HS-5 (cell line): ENCODE measurements at places on chromosomes 7 and 10.

DNA sequence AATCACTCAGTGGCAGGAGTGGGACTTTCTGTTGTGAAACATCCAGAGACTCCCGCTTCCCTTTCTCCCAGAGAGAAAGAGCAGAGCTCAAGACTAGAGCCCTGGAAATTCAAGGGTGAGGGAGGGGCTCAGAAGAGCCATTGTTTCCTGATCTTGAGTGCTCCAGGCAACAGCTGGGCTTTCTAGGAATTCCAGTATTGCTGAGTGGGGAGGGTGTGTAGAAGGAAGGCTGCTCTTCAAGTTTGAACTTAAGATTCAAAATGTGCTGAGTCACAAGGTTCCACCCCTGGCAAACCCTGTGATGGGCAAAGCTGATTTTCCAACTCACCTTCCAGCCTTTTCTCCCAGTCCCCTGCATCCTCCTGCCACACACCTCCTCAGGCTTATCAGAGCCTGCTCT is 42.3 kb upstream of the MSRB2 start:
- DNase-seq, result no peak

DNA sequence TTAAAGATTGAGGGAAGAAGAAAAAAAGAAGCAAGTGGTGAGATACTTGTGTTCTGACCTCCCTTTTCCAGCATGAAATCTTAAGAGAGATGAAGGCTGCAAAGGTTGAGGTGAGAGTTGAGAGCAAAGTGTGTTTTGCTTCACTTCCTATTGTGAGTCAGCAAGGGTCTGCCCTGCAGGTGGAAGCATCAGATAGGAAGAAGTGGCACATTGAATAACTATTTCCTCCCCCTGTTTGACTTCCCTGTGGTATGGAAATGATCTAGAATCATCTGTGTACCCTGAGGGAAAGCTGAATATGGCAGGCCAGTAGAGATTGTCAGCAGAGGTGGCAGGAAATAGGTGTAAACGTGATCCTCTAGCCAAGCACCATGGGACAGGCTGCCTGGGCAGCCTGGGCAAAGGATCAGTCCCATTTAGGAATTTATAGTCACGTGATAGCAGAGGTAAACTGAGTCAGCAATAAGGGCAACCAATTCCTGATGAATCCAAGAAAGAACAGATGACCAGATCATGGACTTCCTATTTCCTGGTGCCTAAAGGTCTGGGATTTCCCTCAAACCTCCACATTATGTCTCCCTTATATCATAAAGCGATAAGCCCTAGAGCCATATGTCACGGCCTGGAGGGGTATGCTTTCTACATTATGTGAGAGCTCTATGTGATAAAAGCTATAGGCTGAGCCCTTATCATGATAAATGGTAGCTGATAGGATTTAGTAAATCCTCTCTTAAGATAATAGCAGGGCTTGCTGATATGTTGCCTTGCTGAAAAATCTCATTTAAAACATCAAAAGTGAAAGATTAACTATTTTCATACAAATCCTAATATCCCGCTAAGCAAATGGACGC is 287.0 kb downstream of the MDFIC start:
- DNase-seq, result no peak

- no peak for DNase-seq
These were observed 2.4 kb upstream of the ST7 start for GRCh38 chr7:116950889-116951351.

- no peak for DNase-seq
These were observed 76.3 kb downstream of the COL13A1 start for GRCh38 chr10:69878038-69878437.

GRCh38 chr10:84095811-84096497 is 43.4 kb upstream of the GHITM start:
- DNase-seq, result peak; percentile 30

DNA sequence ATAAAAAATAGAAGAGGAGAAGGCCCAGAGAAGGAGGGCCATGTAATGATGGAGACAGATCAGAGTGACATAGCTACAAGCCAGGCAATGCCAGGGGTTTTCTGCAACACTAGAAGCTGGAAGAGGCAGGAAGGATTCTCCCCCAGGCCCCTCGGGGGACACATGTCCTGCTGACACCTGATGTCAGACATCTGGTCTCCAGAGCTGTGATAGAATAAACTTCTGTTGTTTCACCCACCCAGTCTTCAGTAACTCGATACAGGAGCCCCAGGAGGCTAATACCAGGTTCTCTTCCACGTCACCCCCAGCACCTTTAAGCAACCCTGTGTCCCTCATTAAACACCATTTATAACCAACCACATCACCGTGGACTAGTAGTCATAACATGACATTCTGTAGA is 94.9 kb downstream of the TMEM130 start:
- no peak for DNase-seq

DNA sequence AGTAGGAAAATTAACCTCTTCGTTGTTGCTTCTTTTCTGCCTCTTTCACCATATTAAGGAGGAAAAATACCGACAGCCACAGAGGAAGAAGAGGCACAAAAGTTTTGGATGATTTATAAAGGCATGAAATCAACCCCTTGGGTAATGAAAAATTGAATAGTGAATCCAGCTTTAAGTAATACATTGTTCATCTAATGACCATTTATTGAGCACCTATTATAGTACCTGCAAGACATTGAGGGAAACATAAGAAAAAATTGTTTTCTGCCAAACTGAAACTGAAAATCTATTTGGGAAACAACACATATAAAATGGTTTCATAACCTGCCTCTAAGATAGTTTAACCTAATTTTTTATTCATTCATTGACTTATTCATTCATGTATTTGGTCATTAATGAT is 8.2 kb downstream of the ECHDC3 start:
- DNase-seq, result no peak

DNA sequence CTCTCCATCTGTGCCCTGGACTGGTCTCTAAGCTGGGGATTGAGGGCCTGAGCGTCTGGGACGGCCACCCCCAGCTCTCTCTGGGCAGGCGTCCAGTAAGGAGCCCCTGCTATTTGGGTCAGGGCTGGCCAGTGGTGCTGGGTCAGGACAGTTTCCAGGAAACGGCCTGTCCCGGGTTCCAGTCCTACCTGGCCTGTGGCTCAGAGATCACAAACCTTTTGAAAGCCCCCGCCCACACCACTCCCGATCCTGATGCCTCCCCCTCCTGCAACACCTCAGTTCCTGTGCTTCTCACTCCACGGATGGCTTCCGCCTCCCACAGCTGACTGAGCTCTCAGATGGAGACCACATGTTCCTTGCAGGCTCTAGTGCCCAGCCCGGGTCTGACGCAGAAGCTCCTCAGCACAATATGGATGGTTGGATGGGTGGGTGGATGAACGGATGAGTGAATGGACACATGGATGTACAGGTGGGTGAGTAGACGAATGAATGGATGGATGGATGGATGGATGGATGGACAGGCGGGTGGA is 91.7 kb upstream of the PDGFA start:
- no peak for DNase-seq

- no peak for DNase-seq
These were observed 117.5 kb downstream of the AHR start for GRCh38 chr7:17415955-17416354.

DNA sequence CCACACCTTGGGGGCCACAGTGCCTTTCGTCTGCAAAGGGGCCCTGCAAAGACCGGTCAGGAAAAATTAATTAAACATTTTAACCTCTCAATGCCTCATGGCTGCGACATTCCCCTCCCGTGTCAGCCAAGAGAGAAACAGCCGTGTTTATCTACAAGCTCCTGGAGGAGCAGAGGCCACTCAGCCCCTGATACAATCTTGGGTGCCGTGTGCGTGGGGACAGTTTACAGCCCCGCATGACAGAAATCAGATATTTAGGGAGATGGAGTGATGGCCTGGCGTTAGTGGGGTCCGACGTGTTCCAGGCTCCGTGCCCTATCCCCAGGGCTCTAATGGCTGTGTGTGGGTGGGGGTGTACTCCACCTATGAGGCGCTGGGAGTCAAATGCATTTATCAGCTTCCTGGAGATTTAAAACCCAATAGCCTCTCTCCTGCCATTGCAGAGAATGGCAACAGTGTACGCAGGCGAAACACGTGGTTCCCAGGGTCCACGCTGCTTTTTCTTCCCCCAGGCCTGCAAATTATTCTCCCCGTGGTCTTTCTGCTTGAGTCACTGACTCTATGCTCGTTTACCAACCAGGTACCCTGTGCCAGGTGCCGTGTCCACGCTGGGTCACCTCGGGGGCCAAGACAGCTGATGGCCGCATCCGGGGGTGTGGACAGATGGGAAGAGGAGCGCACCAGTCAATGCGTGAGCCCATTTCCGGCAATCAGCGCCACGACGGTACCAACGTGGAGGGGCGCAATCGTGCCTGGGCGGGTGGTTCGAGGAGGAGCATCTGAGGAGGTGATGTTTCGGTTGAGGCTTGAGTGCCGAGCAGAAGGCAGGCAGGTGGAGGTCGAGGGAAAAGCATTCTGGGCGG is 26.6 kb upstream of the PSMG3 start:
- DNase-seq, result no peak

DNA sequence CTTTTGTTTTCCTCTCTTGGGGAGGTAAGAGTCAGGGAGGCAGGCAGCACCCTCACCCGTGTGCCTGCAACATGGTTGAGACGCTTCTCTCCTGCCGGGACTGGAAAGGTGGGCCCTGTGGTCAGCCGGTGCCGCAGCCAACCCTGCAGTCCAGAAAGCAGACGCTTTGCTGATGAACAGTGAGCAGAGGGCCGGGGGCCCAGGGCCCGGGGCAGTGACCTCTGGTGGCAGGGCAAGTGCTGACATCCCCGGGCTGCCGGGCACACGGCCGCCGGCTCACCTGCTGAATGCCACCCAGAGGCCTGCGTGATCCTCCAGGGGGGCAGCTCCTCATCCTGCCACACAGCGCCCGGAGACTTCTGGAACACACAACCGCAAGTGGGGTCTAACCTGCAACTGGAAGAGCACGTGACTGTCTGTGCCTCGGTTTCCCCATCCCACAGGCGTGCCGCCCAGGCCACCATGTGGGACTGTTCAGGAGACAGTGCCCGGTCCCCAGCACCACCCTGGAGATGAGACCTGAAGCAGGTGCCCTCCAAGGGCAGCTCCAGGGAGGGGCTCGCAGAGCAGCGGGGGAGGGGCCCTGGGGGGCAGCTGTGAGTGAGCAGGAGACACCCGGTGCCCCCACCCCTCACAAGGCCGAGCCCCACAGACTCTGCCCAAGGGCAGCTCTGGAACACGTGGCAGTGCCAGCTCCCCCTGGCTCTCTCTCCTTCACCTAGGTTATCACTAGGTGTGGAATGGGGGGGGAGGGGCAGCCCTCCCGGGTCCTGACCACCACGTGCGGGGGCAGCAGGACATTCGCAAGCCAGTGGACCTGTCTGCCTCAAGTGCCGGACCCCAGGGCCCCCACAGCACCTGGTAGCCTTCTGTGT is 2.2 kb upstream of the ADGRA1 start:
- DNase-seq, result no peak

DNA sequence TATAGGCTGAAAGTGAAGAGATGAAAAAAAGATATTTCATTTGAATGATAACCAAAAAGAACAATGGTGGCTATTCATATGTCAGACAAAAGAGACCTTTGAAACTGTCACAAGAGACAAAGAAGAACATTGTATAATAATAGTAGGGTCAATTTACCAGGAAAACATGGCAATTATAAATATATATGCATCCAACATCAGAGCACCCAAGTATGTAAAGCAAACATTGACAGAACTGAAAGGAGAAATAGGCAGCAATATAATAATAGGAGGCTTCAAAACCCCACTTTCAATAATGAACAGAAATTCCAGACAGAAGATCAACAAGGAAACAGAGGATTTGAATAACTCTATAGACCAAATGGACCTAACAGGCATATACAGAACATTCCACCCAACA is 876.2 kb downstream of the GRID1 start:
- DNase-seq, result no peak

- DNase-seq, result no peak
These were observed 335.1 kb upstream of the POM121L12 start for GRCh38 chr7:52700349-52700748.

- DNase-seq, result peak; percentile 4
These were observed 25.8 kb upstream of the TMEM120A start for GRCh38 chr7:76020031-76020714.

GRCh38 chr7:132065193-132065988 is 509.0 kb upstream of the PODXL start:
- DNase-seq, result peak; percentile 77

GRCh38 chr10:131570716-131571307 is 259.3 kb upstream of the TCERG1L start:
- no peak for DNase-seq

DNA sequence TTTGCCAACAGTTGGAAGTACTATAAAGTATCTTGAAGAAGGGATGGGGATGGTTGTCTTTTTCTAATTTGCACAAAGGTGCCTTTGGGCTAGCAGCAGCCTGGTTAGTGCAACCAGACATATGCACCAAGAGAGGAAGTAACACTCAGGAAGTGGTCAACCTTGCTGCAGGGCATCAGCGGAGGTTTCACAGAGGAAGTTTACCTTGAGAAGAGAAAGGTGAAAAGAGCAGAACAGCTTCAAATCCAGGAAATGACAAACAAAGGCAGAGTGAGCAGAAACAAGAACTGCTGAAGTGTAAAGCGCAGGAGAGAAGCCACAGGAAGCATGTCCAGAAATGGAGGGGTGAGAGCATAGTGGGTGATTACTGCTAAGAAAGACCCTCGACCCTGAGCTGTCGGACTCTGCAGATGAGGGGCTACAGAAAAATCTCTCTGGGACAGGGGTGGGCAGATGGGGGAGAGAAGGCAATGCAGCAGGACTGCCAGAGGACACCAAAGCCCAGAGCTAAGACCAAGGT is 66.9 kb downstream of the STK17A start:
- DNase-seq, result no peak

DNA sequence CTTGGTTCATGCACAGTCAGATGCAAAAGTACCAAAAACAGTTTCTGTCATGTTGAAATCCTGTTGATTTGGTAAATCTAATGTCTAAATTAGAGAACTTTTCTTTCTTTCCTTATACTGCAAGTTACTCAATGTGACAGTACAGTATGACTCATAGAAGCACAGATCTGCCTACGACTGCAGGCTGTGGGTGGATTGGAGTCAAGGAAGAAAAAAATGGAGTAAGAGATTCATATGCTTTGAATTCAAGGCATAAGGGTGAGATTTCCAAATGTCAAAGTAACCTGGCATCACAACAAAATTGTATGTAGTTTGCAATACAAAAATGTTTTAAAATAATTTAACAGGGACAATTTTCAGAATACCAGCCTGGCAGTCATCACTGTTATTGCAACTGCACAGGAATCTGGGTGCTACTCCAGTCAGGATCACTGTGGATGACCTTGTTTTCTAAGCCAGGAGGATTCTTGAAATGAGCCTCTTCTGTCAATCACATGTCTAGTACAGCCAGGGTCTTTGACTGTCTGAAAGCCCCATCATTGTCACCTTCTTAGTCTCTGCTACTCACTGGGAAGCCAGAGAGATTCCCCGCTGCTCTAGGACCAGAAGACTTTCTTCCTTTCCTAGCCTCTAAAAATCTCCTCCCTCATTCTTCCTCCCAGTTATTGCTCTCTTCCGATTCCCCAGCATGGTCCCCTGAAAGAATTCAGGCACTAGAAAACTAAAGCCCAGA is 83.6 kb downstream of the CD36 start:
- peak; percentile 48 for DNase-seq

DNA sequence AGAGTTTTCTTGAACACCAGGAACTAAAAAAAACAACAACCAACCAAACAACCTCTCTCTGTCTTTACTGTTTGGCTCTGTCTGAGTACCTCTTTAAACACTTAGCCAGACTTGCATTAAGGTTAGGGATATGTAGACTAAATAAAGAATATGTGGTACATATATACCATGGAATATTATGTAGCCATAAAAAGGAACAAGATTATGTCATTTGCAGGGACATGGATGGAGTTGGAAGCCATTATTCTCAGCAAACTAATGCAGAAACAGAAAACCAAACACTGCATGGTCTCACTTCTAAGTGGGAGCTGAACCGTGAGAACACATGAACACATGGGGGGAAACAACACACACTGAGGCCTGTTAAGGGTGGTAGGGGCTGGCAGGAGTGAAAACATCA is 116.0 kb upstream of the ANTXRL start:
- no peak for DNase-seq

- DNase-seq, result no peak
These were observed 123.4 kb downstream of the SNX13 start for GRCh38 chr7:17816903-17817302.
